Activated T-cell treated with anti-CD3 and anti-CD28 coated beads, Interleukin-2, amount 50 U/mL, for 72 hours (primary cell): ENCODE measurements at places on chromosomes 1 and 21. TPM values are rescaled to one million over a fixed set of nuclear protein-coding genes. Genes with fewer than 3 reads are reported as not detected.

- H3K27me3 ChIP-seq = peaks cover 13% of the 10 kb centered on the region
- H3K4me1 ChIP-seq = no peaks in the 10 kb centered on the region
- no peak overlapping the region for H3K27ac ChIP-seq
- DNase-seq = no peak
- H3K4me3 ChIP-seq = no peak overlapping the region
- H3K36me3 ChIP-seq = no peaks in the 10 kb centered on the region
Observed at GRCh38 chr1:175889848-175890247, 146.5 kb upstream of the TNR start.

DNA sequence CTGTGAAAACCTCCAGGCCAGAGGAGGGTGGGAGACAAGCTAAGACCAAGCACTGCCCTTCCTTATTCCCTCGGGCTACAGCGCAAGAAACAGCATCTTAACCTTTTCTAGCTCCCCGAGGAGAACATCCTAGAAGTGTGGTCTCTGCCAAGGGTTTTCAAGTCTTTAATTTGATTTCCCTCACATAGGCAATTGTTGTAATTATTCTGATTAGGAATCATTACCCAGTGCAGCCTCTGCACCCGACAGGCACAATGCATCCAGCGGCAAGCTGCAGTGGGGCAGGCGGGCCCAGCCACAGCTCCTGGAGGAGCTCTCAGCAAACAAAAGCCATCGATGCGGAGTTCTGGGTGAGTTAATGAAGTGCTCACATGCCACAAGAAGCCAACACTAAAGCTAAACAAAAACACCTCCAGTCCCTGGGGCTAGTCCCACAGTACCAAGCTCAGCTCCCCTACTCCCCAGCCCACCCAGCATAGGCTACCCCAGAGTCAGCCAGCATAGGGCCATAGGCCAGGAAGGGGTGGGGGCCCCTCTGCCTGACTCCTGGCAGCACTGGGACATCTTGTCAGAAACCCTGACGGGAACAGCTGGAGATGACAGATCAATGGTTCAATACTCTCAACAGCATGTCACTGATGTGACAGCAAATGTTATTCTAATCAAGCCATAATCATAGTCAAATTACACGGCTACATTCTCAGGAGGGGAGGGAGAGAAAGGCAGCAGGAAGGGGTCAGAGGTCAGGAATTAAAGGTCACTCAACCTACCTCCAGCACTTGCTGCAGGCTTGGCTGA lies 42.5 kb downstream of the ERI3 start:
- no peaks in the 10 kb centered on the region for H3K27me3 ChIP-seq
- no peak for DNase-seq
- H3K27ac ChIP-seq = no peak overlapping the region
- H3K4me3 ChIP-seq = no peak overlapping the region
- no peaks in the 10 kb centered on the region for H3K36me3 ChIP-seq

DNA sequence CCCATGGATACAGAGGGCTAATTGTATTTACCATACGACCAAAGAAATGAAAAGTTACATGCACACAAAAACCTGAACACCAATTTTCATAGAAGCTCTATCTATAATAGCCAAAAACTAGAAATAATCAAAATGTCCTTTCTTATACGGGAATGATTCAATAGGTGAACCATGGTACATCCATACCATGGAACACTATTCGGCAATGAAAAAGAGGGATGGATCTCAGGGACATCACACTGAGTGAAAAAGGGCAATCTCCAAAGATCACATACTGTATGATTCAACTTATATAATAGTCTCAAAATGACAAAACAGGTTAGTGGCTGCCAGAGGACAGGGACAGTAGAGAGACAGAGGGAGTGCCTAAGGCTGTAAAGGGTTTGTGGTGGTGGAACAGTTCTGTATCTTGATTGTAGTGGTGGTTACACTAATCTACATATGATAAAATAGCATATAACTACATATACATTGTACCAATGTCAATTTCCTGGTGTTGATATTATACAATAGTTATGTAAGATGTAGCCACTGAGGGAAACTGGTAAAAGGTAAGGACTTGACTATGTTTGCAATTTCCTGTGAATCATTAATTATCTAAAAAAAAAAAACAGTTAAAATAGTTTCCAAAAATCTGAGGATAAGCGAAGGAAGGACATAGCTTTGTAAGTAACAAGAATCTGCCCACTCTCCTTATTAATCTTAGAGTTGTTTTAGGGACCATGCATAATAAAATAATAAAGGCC lies 3.7 kb downstream of the RSBN1 start:
- DNase-seq = no peak
- H3K27ac ChIP-seq = peak overlapping the region; percentile 26

DNA sequence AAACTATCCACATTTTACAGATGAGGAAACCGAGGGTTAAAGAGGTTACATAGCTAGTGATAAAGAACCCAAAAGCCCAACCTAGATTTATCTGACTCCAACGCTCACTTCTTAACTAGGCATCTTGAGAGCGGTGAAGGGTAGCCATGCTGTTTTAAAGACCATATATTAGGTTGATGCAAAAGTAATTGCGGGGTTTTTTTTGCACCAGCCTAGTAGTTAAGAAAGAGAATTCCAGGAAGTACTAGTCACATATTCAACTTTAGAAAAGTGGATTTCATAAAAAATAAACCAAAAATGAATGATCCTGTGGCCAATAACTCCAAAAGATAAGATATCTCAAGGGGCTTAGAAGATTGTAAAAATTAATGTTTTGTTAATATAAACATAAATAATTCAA lies 162.1 kb downstream of the GLUL start:
- DNase-seq = no peak
- no peaks in the 10 kb centered on the region for H3K36me3 ChIP-seq
- H3K27ac ChIP-seq = no peak overlapping the region
- no peaks in the 10 kb centered on the region for H3K4me1 ChIP-seq

GRCh38 chr1:236944556-236944955 lies 59.7 kb downstream of the MT1HL1 start:
- no peak for DNase-seq
- peaks cover 7% of the 10 kb centered on the region for H3K27me3 ChIP-seq
- H3K36me3 ChIP-seq = no peaks in the 10 kb centered on the region
- H3K27ac ChIP-seq = no peak overlapping the region
- no peak overlapping the region for H3K4me3 ChIP-seq

DNA sequence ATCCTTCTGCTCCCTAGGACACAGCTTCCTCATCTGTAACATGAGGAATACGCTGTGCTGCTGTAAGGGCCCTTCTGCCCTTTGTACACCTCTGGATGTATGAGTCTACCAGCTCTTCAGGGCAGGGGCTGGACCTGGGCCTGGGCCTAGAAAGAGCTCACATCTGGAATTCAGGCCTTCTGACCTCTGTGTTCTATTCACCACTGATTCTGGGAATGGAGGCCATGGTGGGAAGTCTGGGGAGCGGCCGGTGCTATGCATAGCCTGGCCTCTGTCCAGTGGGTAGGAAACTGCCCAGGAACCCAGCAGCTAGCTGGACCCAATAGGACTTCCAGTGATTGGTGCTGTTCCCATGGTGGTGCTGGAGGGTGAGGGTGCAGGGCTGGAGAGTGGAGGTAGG lies 11.0 kb upstream of the GPR61 start:
- H3K4me1 ChIP-seq = peaks cover 24% of the 10 kb centered on the region
- H3K4me3 ChIP-seq = no peak overlapping the region
- H3K27me3 ChIP-seq = no peaks in the 10 kb centered on the region
- no peak overlapping the region for H3K27ac ChIP-seq
- H3K36me3 ChIP-seq = no peaks in the 10 kb centered on the region
- DNase-seq = no peak

DNA sequence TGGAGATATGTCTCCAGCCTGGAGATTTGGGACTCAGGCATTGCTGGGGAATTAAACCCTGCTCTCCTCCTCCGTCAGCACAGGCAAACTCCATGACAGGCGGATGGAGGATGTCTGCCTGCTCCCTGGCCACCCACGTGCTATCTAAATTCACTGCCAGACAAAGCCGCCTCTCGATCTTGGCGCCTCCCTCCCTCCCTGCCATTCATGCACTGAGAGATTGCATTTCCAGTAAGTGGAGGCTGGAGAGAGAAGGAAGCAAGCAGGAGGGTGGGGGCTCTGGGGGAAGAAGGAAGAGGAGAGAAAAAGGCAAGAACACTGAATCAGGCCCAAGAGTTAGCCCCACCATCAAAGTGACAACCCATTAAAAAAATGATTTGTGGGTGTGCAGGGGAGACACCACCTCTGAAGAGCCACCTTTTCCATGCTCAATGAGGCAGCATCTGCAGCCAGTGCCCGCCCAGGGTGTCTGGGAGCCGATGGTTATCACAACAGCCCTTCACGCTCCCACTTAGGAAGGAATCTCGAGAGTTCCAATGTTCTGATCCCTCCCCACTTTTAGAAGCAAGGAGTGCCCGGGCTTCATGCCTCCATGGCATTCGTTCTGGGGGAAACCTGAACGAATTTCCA lies 183.0 kb downstream of the HIVEP3 start:
- H3K36me3 ChIP-seq = no peaks in the 10 kb centered on the region
- H3K4me3 ChIP-seq = no peak overlapping the region
- DNase-seq = no peak
- H3K4me1 ChIP-seq = peaks cover 67% of the 10 kb centered on the region
- no peaks in the 10 kb centered on the region for H3K27me3 ChIP-seq

Gene TFF2
- not detected for total RNA-seq

Gene DPH5
- total RNA-seq = 64.2 TPM
